SK-N-DZ (cell line): ENCODE measurements at places on chromosomes 4 and X.

DNA sequence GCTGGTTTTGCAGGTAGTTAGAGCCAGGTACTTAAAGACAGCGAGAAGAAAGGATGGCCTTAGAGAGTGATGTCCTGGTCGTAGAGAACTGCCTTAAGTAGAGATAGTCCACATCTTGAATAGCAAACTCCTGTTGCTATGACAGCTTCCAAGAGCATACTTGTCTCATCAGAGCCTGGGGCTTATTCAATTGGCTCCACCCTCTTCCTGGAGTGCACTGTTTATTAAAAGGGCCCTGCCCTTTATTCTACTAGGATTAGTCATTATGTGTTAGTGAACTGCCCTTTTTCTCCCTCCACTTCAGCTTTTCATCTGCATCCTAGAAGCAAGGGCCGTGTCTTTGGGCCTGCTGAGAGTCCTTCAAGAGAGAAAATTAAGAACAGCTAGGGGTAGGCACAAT lies 94.5 kb upstream of the EOLA2 start:
- DNase-seq, result no peak

DNA sequence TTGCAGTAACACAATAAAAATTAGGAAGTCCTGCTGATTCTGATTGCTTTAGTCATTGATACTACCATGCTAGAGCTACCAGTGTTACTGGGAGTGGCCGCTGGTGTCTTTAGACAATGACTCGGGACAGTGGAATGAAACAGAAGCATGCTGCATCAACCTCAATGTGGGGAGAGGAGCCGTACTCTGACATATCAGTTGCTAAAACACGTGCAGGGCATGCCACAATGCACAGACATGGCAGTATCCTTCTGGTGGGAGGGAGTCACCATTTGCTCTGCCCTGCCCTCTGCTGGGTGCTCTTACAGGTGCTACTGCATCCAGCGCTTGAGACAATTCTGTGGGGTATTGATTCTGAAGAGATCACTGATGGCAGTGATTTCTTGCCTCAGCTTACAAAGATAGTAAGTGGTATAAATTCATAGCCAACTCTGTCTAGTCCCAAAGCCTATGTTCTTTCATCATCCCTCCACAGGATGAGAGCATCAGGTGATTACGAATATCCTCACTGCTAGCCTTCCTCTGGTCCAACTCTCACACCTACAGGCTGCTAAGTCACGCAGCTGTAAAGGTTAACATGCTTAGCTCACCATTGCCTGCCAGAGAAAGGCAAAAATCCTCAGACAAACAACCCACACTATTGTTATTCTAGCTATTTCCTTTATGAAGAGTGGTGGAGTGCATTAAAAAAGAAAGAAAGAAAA lies 43.7 kb downstream of the NSG1 start:
- DNase-seq, result peak; percentile 66

DNA sequence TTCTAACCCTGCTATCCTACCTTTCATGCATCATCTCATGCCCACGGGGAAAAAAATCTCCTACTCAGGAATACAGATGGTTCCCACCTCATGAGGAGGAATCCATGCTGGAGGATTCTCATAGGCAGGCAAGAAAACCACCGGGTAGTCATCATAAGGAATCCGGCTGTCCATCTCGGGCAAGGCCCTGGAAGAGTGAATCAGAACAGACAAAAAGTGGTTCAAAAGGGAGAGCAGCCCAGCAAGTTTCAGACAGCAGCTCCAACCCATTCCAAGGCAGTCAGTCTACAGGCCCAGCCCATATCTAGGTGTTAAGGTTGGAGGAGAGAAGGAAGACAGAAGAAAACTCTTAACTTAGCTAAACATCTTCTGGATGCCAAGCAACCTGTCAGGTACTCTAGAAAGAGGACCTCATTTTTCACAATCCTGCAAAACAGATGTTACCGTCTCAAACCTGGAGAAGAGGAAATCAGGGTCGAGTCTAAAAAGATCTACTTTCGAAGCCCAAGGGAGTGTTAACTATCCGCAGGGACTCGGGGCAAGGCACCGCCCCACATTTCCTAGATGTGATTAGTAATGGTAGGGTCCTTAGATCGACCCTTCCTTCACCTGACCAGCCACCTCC lies 447 bp downstream of the PDZD11 start:
- no peak for DNase-seq

GRCh38 chrX:136574548-136574947 lies 42.5 kb downstream of the VGLL1 start:
- no peak for DNase-seq

- DNase-seq, result peak; percentile 13
These were observed at the start of gene TLR1 for GRCh38 chr4:38804654-38805295. TLR1 (minus strand) TSS chr4:38804791; CDS start chr4:38798831, 5,960 bp downstream.
